Activated T-helper 17 cell treated with anti-CD3 and anti-CD28 coated beads, Interleukin-2, amount 50 U/mL, for 72 hours (primary cell): ENCODE measurements at places on chromosomes 12 and 14. TPM values are rescaled to one million over a fixed set of nuclear protein-coding genes. Genes with fewer than 3 reads are reported as not detected.
A peak's percentile ranks its signal among the peaks of the same experiment; 100 is the strongest.

GRCh38 chr14:28120391-28120790 is 646.2 kb upstream of the FOXG1 start:
- no peak for ATAC-seq

DNA sequence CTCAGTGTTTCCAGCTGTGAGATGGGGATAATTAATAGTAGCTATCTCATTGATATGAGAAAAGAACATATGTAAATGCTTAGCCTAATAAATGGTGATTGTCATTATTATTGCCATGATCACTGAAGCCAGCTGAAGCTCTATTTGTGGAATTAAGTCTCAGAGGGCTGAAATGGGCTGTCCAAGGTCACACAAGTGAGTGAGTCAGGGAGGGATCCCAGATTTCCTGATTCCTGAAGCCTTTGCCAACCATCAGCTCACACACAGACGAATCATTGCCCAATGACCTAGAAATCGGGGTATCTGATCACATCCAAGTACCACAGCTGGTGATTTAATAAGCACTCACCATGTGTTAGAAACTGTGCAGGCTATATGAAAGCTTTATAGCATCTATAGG is 21.6 kb upstream of the TMEM229B start:
- ATAC-seq = no peak

- no peak for ATAC-seq
Observed at GRCh38 chr12:122138616-122139015, 35.4 kb downstream of the IL31 start.

- no peak for ATAC-seq
Observed at GRCh38 chr14:72946491-72946890, 20.2 kb downstream of the DCAF4 start.

DNA sequence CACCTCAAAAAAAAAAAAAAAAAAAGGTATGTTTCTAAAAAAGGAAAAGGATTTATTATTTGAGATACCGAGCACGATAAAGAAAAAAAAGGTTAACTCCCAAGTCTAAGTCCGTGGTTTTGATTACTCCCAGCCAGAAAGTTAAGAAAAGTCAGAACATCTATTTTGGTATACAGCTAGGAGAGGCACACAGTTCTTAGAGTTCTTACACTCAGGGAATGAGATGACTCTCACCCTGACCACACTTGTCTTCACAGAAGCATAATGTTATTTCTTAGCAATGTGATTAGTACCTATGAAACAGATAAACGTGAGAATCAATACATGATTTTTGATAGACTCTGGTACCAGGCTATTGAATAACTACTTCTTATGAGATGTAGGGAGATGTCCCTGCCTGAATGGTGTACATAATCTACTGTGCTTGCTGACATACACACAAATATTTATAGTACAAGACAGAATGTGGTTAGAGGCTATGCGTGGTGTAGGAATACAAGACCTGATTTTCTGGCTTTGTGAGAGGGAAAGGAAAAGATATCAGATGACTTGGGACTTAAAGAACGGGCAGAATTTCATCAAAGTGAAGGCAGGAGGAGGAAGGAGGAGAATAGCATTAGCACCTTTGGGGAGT is 31.6 kb downstream of the LIMA1 start:
- peak; percentile 66 for ATAC-seq

DNA sequence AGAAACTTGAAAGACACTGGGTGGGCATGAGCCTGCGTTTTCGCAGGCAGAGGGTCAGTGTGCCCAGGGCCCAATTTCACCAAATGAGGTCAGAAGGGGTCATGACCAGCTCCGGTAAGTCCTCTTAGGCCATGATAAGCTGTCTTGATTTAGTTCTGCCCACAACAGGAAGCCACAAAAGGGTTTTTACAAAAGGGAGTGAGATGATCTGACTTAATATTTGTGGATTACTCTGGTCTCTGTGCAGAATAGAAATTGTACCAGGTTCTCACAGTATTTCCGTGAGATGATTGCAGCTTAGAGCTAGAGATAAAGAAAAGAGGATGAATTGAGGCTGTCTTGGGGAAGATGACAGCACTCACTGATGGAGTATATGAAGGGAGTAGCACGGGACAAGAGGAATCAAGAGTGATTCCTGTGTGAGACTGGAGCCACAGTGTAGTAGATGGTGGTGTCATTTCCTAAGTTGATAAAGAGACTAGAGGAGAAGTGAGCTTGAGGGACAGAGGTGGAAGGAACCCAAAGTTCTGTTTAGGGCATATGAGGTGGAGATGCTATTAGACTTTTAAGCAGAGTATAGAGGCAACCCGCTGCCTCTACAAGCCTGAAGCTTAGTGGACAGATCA is 288.3 kb upstream of the AMIGO2 start:
- peak; percentile 61 for ATAC-seq

- no peak for ATAC-seq
Observed at GRCh38 chr12:55707219-55707671, 459 bp downstream of the ITGA7 start.

Gene SPIC
- total RNA-seq = not detected
